ENCODE measurements at places on chromosomes 11 and 22.

DNA sequence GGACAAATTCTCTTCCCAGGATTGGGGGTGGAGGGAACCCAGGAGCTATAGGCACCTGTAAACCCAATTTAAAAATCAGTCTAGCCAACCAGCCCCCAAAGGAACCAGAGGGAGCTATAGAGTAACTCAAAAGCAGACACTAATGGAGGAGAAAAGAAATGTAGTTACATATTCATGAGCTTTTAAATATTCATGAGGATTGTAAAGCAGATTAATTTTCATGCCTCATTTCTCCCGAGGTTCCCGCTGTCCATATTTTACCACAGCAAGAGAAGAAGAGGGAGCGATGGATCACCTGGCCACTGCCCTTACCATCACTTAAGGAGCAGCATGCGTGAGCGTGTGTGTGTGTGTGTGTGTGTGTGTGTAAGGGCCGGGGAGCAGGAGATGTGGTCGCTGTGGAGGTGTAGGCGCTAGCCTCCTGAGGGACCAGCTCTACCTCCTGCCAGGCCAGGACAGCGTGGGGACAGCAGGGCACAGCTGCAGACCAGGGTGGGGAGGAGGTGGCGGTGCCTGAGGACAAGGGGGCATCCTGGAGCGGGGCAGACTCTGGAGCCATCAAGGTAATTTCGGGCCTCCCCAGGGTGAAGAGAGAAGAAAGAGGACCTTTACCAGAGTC lies 100.7 kb upstream of the THY1 start:
- DNase-seq, result no peak

DNA sequence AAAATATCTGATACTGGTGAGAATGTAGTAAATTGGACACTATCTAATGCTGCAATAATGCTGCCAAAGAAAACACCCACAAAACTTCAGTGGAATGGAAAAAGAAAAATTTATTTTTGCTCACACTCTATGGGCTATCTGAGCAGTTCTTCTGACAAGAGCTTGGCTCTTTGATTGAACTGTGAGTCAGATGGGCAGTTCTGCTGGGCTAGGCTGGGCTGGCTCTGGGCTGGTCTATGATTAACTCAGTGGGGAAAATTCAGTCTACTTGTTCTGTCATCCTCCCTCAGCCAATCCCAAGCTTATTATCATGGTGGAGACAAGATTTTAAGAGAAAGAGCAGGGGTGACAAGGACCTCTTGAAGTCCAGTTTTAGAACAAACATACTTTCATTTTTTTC lies 1404.8 kb downstream of the LRRC4C start:
- no peak for DNase-seq

DNA sequence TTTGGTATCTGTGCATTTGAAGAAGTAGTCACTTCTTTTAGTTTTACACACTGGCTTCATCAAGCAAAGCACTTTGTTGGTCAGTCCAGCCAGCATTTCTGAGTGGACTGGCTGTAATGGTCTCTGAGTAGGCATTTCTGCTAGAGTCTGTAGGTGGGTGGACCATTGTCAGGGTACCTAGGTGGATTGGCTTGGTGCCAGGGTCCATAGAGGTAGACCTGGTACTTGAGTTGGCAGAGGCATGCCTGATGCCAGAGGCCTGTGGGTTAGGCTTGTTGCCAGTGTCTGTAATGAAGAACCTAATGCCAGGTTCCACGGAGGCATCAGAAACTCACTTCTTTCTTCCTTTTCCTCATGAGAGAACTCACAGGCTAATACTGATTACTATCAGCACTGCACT lies 157.9 kb upstream of the C11orf87 start:
- DNase-seq, result no peak

GRCh38 chr11:45108070-45109064 lies 38.1 kb upstream of the PRDM11 start:
- DNase-seq, result no peak

DNA sequence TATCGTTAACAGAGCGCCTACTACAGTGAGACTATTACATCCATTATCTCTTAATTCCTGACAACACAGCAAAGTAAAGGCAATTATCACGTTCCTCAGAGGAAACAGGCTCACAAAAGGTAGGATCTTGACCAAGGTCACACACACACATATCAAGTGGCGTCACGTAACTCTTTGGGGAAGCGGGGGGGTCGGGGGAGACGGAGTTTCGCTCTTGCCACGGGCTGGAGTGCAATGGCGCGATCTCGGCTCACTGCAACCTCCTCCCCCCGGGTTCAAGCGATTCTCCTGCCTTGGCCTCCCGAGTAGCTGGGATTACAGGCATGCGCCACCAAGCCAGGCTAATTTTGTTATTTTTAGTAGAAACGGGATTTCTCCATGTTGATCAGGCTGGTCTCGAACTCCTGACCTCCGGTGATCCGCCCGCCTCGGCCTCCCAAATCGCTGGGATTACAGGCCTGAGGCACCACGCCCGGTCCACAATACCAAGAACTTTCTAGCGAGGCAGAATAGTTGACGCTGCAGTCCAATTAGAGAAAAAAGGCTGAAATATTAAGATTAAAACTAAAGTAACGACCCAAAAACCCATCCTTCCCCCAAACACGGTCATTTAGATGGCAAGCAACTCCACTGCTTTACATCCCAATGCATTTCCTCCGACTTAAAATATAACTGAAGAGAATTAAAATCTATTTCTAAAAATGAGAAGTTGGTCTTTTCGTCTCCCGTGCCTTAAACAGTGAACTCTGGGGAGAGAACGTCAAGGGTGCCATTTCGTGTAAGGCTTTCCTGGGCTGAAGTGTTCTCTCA lies 1.2 kb downstream of the DDX17 start:
- DNase-seq, result peak; percentile 40

DNA sequence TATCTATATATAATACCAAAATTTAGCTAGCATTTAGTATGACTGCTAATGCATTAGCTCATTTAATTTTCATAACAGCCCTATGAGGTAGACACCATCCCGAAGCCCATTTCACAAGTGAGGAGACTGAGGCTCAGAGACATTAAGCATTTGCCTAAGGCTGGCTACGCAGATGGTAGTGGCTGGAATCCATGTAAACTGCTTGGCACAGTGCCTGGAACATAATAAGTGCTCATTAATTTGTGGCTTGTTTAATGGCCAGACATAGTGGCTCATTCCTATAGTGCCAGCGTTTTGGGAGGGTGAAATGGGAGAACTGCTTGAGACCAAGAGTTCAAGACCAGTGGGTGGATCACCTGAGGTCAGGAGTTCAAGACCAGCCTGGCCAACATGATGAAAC lies 17.8 kb upstream of the TP53I11 start:
- no peak for DNase-seq
